ENCODE measurements at places on chromosomes 4 and X.
A peak's percentile ranks its signal among the peaks of the same experiment; 100 is the strongest.

GRCh38 chr4:143291314-143291713, 45.4 kb upstream of the GAB1 start:
- DNase-seq, result no peak

DNA sequence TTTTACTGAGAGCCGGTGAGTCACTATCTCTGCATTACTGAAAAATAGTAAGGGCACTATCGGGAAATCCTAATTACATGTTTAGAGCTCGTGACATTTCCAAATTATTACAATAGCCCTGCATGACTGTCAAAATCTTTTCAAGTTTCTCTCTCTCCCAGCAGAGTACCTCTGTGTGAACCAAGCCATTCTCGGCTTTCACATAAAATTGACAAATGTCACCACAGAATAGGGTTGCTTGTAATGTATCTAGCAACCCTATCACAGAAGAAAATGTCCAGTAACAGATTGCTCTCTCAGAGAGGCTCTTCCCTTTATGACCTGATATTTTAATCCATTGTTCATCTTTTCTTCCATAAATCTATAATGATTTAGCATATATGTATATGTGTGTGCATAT, 144.8 kb upstream of the GNPDA2 start:
- no peak for DNase-seq

DNA sequence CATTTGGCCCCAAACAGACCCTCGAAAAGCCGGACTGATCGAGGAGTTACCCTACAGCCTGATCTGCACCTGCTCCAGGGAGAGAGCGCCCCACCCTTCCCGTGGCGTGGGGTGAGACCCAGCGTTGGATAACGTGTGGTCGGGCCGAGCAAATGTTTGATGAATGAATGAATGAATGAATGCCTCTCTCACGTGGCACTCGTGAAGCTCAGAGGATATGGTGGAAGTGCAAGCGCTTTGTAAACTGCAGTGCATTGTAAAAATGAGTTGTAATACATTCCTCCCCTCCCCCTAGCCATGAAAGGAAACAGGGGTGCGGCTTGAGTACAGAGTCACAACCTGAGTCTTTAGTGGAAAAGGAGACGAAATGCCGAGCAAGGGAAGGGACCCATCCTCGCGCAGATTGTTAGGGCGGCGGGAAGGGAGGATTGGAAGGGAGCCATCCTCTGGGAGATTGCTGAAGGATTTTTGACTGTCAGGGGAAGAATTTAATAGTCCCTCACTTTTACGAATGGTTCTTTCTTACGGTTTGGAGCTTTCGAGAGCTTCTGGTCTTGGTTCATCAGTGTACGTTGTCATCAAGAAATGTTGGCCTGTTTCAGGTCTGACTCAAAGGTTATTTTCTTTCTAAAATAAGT, 772 bp upstream of the FBXW7 start:
- no peak for DNase-seq

DNA sequence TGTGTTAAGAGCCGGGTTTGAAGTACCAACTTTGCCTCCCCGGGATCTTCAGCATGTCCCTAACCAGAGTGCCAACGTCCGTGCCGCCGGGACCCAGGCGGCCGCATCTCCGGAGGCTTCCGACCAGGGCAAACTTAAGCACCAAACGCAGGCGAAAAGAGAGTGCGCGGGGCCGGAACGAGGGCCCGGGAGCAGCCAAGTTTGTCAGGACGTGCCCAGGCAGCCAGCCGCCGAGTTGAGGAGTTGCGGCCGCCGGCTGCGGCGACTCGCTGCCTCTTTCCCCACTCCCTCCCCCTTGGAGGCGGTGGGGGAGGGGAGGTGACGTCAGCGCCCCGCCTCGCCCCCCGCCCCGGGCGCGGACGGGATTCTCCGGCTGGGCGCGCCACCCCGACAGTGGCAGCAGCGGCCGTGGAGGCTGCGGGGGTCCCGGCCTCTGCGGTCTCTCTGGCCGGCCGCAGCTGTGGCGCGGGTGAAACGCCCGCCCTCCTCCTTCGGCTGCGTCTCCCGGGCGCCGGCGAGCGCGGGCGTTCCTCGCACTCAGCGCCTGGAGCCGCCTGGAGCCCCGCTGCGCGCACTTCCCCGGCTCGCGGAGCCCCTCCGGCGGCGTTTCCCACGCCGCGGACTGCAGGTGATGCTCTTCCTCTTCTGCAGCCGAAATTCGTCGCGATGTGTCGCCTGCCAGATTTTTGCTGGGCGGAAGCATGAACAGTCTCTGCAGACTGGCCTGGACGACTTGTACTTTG, 2.9 kb upstream of the FAT1 start:
- DNase-seq, result peak; percentile 40

GRCh38 chr4:14130551-14130950, 503.0 kb upstream of the BOD1L1 start:
- DNase-seq, result no peak

DNA sequence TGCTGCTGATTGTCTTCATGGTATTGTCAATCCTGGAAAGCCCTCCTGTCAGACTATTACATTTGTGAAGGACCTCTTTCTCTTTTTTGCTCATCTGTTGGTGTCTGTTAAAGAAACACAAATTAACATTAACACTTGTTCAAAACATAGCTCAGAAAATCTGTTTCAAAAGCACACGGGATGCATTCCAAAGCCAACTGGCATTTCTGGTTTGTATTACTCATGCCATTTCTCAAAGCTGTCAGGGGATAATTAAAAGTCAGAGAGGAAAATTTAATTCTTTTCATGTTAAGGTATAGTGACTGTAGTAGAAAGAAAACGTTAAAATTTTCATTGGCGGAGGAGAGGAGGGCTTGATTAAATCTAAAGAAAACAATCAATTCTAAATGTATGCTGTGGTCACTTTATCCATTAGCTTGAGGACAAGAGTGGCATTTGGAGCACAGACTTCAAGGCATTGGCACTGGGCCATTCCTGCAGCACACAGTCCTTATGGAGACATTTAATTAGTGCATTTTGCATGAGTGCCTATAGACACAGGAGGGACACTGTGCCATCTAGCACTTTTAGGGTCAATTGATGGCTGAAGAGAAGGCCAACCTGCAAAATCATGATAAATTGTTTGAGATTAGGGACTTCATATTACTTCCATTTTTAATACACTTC, 21.2 kb upstream of the GLRA2 start:
- DNase-seq, result no peak

- DNase-seq, result no peak
These were observed 20.0 kb downstream of the SH3RF1 start for GRCh38 chr4:169250796-169251195.

DNA sequence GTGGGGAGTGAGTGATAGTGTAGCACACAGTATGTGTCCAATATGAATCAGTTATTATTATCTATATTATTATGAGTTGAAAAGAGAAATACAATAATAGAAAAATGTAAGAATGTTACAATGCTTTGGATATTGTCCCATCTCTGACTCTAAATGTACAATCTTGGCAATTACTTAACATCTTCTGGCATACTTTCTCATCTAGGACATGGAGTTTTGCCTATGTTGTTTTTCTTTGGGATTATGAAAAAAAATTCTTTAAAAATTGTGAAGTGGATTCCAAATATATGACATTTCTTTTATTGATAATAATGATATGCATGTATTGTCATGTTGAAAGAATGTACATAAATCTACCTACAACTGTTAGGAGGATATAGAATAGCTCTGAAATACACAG, 84.1 kb downstream of the TBCK start:
- DNase-seq, result no peak

GRCh38 chrX:3362956-3363355, 16.5 kb upstream of the MXRA5 start:
- no peak for DNase-seq

DNA sequence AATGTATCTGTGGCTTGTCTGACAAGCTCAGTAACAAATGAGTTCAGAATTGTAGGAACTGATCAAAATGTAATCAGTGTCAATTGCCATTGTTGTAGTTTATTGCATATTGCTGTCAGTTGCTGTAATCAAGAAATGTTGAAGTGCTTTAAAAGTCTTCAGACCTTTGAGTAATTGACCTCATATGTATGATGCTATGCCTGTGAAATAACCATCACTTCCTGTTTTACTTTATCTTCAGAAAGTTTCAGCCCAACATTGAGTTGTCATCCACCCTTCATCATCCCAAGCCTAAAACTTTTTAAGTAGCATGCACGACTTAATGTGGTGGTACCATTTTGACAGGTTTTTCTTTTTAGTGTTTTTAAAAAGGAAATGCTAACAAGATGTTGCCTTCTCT, 212.4 kb downstream of the ARHGAP10 start:
- no peak for DNase-seq

DNA sequence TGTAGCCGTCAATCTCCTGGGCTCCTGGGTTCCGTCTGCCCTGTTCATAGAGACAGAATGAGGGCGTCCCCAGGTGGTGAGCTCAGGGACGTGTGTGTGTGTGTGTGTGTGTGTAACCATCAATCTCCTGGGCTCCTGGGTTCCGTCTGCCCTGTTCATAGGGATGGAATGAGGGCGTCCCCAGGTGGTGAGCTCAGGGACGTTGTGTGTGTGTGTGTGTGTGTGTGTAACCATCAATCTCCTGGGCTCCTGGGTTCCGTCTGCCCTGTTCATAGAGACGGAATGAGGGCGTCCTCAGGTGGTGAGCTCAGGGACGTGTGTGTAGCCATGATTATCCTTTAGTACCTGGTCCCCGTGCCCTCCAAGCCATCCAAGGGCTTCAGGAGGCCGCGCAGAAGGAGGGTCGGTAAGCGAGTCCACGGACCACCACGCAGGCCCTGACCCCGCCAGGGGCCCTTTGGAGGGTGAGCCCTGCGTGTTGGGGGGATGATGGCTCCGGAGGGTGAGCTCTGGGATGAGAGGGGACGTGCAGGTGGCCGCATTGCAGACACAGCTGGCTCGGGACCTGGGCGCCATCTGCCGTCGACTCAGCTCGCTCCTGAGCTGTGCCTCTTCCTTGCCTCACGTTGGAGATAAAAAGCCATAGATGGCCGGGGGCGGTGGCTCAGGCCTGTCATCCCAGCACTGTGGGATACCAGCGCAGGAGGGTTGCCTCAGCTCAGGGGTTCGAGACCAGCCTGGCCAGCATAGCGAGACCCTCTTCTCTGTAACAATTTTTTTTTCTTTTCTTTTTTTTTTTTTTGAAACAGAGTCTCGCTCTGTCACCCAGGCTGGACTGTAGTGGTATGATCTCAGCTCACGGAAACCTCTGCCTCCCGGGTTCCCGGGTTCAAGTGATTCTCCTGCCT, 5.4 kb upstream of the GTPBP6 start:
- DNase-seq, result peak; percentile 25

DNA sequence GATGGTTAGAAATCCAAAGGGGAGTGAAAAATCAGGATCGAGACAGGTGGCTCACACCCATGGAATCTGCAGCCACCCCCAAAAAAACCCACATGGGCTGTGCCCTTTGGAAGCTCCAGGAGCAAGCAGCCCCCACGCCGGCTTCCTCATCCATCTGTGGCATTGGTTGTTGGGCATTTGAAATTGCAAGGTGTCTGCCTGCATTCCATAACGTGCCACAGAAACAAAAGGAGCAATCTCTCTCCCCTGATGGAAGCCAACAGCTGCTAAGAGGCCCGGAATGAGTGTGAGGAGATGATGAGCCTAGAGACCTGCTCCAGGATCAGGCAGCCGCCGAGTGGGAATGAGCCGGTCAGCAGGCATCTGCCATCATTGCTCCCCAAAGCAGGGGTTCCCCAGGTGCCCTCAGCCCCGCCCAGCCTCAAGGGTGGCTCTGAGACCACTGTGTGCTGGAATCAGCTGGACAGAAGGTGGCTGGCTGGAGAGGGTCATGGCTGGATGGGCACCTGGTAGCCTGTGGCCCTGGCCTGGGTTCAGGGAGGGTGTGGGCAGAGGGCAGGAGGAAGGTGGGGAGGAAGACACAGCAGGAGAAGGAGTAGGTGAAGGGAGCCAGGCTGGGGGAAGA, 113.2 kb downstream of the CRLF2 start:
- no peak for DNase-seq

DNA sequence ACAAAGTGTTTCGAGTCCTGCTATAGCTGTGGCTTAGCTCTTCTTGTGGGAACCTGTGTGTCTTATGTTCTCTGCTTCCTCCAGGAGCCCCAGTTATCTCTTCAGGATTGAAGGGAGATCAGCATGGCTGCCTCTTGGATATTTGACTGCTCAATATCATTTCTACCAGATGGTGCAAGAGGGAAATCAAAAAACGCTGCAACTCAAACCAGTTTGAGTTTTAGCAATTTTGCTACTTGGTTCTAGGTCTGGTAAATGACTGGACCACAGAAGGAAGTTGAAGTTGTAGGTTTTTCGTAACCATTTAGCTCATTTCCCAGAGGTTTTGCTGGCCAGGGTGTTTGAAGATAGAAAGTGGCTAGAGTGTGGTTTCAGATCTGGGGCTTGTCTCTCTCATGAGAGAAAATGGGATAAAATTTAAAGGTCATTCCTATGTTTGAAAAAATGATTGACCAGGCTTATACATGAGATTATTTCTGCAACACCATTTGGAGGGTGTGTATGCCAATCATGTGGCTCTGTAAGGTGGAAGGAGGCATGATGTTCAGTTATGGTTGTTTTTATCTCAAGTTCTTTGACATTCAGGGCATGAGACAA, 210.4 kb downstream of the SPRY1 start:
- DNase-seq, result peak; percentile 80

DNA sequence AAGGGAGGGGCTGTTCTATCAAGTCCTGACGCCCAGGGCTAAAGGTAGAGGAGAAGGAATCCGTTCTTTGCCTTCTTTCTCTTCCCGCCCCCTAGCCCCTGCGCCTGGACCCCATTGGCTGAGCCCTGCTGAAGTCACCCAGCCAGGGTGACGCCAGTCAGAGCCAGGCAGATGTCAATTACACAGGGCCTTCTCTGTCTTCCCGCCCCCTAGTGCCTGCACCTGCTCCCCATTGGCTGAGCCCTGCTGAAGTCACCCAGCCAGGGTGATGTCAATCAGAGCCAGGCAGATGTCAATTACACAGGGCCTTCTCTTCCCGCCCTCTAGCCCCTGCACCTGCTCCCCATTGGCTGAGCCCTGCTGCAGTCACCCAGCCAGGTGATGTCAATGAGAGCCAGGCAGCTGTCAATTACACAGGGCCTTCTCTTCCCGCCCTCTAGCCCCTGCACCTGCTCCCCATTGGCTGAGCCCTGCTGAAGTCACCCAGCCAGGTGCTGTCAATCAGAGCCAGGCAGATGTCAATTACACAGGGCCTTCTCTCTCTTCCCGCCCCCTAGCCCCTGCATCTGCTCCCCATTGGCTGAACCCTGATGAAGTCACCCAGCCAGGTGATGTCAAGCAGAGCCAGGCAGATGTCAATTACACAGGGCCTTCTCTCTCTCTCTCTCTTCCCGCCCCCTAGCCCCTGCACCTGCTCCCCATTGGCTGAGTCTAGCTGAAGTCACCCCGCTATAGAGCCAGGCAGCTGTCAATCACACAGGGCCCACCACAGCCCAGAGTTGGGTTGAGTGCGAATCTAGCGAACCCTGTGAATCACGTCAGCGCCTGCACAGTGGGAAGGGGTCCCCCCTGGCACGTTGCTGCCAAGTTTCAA, 46.4 kb downstream of the ASMT start:
- peak; percentile 72 for DNase-seq

Measured in pons (tissue), 1 donor.